NCI-H526 treated with DMSO at 0.1 percent for 48 hours (cell line): ENCODE measurements at places on chromosomes 2 and 18.

GRCh38 chr2:150732064-150732463, 244.6 kb upstream of the RND3 start:
- DNase-seq = no peak

- no peak for DNase-seq
These were observed 80.4 kb upstream of the RAPGEF4 start for GRCh38 chr2:172655091-172655837.

DNA sequence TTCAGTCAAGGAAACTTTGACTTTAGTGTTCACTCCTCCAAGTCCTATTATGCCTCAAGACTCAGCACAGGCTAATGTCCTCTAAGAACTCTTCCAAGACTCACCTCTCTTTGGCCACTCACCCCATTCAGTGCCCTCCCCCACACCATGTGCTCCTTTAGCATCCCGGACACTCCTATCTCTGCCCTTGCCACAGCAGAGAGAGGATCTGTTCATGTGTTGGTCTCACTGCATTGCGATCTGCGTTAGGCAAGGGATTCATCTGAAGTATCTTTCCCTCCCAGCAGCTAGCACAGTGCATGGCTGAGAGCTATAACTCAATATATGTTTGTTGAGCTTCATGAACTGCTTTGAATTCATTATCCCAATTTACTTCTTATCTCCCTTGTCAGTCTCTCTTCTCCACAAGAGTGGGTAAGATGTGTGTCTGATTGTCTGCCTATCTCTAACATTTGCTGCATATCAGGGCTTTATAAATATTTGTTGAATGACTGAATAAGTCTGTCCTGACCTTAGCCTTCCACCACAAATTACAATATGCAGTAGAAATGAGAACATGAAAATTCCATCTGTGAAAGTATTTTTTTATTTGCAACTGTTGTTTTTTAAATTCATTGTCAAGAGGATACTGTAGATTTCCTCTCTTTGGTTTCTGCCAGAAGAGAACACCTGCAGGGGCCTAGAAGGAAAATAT, 179.9 kb upstream of the NCKAP5 start:
- DNase-seq = no peak

DNA sequence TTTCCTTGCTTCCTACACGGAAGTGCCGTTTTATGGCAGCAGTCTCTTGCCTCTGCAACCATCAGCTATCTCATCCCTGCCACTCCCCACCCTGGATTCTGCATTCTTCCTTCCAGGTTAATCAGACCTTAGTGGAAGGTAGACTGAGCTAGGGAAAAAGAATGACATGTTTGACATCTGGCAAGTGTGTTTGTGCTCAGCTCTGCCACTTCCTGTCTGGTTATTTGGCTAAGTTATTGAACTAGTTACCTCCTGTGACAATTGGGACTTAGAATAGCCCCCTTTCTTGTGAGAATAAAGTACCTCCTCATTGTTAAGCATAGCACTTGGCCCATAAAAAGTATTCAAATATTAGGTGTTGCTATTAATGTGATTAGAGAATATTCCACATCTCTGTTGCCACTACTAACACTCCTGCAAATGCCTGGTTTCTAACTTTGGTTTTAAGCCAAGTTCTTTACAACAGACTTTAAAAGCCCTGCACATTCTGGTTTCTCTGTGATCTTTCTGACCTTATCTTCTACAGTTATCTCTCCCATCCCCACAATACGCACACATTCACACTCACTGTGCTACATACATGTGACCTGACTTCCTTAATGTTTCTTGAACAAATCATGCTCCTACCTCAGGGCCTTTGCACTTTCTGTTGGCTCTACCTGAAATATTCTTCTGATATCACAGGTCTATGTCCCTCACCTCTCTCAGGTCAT, 10.8 kb upstream of the MAPRE2 start:
- DNase-seq = no peak

DNA sequence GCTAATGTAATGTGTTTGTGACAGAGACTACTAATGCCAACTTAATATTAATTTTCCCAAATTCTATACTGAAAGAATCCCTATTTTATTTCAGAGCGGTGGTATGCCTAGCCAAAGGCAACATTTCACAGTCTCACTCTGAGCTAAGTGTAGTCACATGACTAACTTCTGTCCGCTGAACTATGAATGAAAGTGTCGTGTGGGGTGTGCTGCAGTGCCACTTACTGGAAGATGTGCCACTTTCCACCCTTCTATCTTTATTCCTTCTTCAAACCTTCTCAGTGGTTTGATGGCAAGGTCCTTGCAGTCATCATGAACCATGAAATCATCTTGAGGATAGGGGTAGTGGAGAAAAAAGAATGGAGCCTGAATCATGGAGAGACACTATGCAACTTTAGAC, 47.3 kb upstream of the C1D start:
- DNase-seq = peak; percentile 9

- DNase-seq = peak; percentile 27
These were observed 453.0 kb downstream of the GALR1 start for GRCh38 chr18:77702686-77703085.

DNA sequence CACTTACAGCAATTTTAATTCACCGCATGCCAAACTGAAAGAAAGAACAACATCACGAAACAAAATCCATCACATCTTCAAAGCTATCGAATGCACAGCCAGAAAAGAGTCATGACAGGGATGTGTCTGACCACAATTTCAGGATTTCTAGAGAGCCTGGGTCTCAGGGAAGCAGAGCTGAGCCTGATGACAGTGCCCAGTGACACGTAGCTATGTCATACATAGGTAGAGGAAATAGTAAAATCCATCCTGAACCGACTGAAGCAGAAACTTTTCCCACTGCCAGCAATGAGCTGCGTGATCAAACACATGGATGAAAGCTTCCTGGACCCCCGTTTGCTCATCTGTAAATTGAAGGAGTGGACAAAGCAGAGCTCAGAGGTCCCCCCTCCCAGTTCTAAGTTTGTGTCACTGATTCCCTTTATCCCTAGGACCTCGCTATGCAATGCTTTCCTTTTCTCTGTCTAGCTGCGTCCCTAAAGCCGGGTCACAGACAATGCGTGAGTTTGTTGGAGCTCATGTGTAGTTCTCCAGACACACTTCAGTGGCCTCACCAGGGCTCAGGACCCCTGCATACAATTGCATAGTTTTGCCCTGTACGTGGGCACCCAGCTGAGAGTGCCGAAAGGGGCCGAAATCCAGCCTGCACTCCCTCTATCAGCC, 37.6 kb downstream of the CCBE1 start:
- no peak for DNase-seq

DNA sequence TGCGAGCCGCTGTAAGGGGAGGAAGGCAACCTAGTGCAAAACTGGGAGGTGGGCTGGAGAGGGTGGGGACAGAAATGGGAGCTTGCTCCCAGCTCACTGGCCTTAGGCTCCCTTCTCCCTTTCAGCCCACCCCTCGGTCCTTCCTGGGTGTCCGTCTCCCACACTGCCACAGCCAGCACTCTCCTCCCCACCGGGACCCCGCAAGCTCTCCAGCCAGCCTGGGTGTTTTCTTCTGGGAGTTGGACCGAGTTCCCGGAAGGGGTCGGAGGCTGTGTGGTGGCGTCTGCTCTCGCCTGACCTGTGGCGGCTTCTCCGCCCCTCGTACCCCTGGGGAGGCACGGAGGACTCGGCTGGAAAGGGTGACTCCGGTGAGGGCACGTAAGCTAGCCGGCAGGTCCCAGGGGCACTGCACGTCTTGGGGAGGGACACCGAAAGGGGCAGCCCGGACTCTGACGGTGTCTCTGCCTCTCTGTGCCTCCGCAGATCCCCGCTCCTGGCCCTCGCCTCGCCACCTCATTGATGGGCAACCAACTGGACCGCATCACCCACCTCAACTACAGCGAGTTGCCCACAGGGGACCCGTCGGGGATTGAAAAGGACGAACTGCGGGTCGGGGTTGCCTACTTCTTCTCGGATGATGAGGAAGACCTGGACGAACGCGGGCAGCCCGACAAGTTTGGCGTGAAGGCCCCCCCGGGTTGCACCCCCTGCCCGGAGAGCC, 1.1 kb downstream of the LRATD1 start:
- DNase-seq = no peak
